Fibroblast of the aortic adventitia (primary cell): ENCODE measurements at places on chromosomes 6 and 20. TPM values are rescaled to one million over a fixed set of nuclear protein-coding genes. Genes with fewer than 3 reads are reported as not detected.

The PTCRA gene
- total RNA-seq = not detected in 2 replicates

The CLVS2 gene
- total RNA-seq = not detected in 2 replicates

The SOX18 gene
- 0.57 TPM in 1 of 2 replicates, not detected in the other for total RNA-seq

The LPA gene
- not detected in 2 replicates for total RNA-seq

The PNLDC1 gene
- total RNA-seq = not detected in 2 replicates

The SGK2 gene
- total RNA-seq = 0.09 TPM in 1 of 2 replicates, not detected in the other

The C6orf118 gene
- not detected in 2 replicates for total RNA-seq

The TSHZ2 gene
- 6.9 and 48.9 TPM in 2 replicates for total RNA-seq

The SSTR4 gene
- total RNA-seq = not detected in 2 replicates

The POPDC3 gene
- 7.5 and 33.7 TPM in 2 replicates for total RNA-seq

The SMIM8 gene
- 5.4 and 9.7 TPM in 2 replicates for total RNA-seq

The RBM24 gene
- total RNA-seq = 0.65 and 1.9 TPM in 2 replicates

The RIPPLY2 gene
- not detected in 2 replicates for total RNA-seq

The CCN6 gene
- not detected in 2 replicates for total RNA-seq

The TMEM170B gene
- total RNA-seq = 1.4 and 2.5 TPM in 2 replicates

The GZF1 gene
- total RNA-seq = 11.7 and 12.6 TPM in 2 replicates

The OR2H1 gene
- total RNA-seq = not detected in 2 replicates

The SNX3 gene
- total RNA-seq = 165 and 266 TPM in 2 replicates

The CFAP206 gene
- total RNA-seq = 0.27 and 0.90 TPM in 2 replicates

The RGS17 gene
- 7.8 and 38.1 TPM in 2 replicates for total RNA-seq

The RAB44 gene
- not detected in 2 replicates for total RNA-seq
